ENCODE measurements at places on chromosomes 1 and 21.

- DNase-seq = no peak
These were observed 594.7 kb upstream of the CAMK1G start for GRCh38 chr1:208988811-208989222.

GRCh38 chr1:7827126-7827955 is 25.5 kb downstream of the UTS2 start:
- no peak for DNase-seq

DNA sequence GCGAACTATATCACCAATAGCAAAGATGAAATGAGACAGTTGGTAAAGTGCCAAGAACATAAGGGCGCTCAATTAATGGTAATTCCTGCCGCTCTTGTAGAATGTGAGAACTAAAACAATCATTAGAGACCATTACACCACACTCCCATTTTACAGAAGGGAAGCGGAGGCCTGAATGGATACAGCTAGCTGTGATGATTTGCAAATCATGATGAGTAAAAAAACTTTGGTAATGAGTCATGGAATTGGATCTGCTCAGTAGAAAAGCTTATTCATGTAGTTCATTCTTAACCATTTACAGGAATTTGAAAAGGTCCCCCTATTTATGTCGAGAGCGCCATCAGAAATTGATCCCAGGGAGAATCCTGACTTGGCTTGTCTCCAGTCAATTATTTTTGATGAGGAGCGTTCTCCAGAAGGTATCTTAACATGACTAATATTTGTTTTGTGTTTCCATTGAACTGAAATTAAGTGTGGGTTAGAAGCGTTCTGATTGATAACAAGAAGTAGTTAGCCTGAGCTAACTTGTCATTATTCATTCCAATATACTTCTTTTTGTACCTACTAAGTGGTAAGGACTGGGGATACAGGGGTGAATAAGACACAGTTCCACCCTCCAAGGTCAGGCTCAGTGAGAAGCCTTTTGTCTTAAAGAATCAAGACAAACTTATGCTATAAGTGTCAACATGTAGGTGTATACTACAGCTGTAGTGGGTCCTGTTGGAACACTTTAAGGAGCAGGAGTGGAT is 812 bp downstream of the TTC4 start:
- no peak for DNase-seq

GRCh38 chr1:151540021-151540981 is at the start of gene TUFT1:
TUFT1 (plus strand) TSS chr1:151540309; CDS start chr1:151540367, 58 bp downstream.
- peak; percentile 97 for DNase-seq

Data from cerebellar cortex (tissue), 1 donor.